ENCODE measurements at places on chromosomes 5 and 9.

GRCh38 chr5:3694819-3695218 is 99.2 kb downstream of the IRX1 start:
- DNase-seq = no peak

GRCh38 chr5:78783434-78784130 is 135.0 kb upstream of the LHFPL2 start:
- no peak for DNase-seq

GRCh38 chr5:31232273-31232888 is 38.9 kb downstream of the CDH6 start:
- peak; percentile 79 for DNase-seq

DNA sequence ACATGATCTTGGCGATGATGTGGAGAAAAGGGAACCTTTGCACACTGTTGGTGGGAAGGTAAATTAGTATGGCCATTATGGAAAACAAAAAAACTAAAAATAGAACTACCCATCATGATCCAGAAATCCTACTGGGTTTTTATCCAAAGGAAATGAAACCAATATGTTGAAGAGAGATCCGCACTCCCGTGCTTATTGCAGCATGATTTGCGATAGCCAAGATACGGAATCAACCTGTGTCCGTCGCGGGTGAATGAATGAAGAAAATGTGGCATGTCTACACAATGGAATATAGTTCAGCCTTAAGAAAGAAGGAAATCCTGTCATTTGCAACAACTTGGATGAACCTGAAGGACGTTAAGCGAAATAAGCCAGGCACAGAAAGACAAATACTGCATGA is 84.5 kb downstream of the TTLL11 start:
- DNase-seq = no peak

GRCh38 chr5:14225173-14225834 is 82.2 kb downstream of the TRIO start:
- no peak for DNase-seq

DNA sequence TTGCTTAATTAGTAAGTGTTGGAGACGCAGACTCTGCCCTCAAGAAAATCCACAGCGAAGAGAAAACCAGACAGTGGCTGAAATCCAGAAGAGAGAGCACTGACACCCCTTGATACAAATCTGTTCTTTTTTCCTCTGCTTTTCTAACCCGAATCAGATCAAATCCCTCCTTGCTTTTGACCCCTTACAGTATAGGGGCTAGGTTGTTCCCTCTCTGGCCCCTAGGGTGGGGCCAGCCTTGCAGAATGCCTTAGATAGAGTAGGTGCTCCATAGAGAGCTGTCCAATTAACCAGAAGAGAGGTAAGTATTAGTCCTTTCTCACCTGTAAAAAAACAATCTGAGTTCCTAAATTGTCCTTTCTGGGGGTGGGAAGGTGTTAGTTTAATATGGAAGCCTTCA is 10.1 kb downstream of the C1QTNF2 start:
- no peak for DNase-seq

- no peak for DNase-seq
Observed at GRCh38 chr9:117403848-117404247, 11.0 kb downstream of the ASTN2 start.

DNA sequence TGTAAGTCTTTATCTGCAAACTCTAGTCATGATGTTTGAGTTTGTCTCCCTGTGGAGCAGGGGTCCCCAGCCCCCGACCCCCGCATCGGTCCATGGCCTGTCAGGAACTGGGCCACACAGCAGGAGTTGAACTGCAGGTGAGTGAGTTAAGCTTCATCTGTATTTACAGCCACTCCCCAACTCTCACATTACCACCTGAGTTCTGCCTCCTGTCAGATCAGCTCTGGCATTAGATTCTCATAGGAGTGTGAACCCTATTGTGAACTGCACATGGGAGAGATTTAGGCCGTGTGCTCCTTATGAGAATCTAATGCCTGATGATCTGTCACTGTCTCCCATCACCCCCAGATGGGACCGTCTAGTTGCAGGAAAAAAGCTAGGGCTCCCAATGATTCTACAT is 7.0 kb downstream of the C9orf85 start:
- DNase-seq = no peak

- no peak for DNase-seq
Observed at GRCh38 chr9:120412425-120412951, 167.5 kb downstream of the CDK5RAP2 start.

DNA sequence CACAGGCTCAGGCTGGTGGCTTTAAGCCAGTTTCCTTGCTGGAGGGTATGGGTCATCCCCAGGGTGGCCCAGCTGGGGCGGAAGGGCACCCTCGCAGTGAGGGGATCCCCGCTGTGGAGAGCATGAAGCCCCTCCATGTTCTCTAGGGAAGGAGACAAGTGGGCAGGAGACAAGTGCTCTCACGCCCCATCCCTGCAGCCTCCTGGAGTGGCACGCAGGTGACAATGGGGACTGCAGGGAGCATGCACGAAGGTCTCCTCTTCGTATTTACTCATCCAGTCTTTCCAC is 83.3 kb downstream of the GTF3C4 start:
- no peak for DNase-seq

- no peak for DNase-seq
Observed at GRCh38 chr9:23044549-23044948, 597.9 kb downstream of the DMRTA1 start.

DNA sequence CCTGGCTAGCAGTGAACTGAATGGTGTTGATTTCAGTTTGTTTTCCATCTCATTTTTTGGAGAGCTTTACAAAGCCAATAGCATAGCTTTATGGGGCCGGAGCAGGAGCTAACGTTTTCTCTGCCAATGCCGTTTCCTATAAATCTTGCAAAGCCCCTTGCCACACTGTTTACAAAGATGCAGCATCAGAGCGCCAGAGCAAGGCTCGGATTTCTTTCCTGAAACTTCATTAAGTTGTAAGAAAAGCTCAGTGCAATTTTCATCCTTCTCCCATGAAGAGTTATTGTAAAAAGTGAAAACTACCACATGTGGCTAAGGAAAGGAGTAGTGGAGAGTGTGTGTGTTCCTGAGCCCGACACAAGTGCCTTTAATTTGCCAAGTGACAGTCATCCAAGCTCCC is 178.2 kb upstream of the GDNF start:
- no peak for DNase-seq

DNA sequence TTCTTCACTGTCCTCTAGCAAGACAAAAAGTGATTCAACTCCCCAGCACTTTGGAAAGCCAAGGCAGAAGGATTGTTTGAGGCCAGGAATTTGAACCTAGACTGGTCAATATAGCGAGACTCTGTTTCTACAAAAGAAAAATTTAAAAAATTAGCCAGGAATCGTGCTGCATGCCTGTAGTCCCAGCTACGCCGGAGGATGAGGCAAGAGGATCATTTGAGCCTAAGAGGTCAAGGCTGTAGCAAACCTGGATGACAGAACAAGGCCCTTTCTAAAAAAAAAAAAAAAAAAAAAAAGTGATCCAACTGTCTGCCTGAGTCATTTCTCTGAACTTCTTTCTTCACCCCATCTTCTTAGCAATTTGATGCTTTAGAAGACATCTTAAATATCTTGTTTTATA is 12.4 kb downstream of the ITGA2 start:
- DNase-seq = no peak

DNA sequence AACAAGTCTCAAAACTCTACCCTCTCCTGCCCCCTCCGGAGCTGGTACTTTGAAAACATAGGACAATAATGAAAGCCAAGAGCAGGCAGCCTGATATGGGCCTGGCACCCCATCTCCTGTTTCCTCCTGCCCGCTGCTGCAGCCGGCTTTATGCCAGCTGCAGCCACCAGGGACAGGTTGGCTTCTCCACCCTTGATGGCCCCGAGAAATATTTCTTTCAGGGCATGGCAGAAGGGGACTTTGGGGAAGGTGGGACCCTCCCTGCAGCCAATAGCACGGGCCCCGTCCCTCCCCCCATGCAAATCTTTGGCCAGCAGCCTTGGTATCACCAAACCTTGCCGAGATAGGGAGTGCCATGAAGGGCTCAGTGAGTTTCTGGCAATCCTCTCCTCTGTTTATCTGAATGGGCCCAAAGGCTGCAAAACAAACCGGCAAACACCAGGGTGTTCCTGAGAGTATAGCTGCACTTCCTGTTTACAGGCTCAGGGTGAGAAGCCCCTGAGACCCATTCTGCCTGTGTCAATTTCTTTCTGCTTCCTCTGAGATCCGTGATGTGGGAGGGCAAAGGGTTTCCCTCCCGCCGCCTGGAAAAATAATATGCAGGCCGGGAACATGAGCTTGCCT is 73.4 kb upstream of the BOD1 start:
- DNase-seq = peak; percentile 87

DNA sequence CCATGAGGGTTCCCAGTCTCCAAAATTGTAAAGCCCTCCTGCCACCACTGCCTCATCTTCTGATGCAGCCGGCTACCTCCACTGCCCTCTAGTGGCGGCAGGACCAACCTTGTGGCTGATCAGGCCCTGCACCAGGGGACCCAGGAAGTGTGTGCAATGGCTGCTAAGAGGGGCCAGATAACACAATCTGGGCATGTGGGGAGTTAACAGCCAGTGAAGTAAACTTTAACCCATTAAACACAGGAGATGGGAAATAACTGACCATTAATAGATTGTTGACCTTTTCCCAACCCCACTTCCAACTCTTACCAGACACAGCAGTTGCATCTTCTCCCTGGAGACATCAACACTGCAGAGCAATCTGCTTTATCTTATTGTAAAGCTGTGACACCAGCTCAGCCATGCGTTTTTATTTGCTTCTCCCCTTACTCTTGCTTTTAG is 63.3 kb downstream of the FREM1 start:
- DNase-seq = peak; percentile 81

GRCh38 chr5:1913578-1913977 is 30.9 kb upstream of the IRX4 start:
- DNase-seq = no peak

- DNase-seq = no peak
Observed at GRCh38 chr9:4548811-4549725, 58.8 kb downstream of the SLC1A1 start.

DNA sequence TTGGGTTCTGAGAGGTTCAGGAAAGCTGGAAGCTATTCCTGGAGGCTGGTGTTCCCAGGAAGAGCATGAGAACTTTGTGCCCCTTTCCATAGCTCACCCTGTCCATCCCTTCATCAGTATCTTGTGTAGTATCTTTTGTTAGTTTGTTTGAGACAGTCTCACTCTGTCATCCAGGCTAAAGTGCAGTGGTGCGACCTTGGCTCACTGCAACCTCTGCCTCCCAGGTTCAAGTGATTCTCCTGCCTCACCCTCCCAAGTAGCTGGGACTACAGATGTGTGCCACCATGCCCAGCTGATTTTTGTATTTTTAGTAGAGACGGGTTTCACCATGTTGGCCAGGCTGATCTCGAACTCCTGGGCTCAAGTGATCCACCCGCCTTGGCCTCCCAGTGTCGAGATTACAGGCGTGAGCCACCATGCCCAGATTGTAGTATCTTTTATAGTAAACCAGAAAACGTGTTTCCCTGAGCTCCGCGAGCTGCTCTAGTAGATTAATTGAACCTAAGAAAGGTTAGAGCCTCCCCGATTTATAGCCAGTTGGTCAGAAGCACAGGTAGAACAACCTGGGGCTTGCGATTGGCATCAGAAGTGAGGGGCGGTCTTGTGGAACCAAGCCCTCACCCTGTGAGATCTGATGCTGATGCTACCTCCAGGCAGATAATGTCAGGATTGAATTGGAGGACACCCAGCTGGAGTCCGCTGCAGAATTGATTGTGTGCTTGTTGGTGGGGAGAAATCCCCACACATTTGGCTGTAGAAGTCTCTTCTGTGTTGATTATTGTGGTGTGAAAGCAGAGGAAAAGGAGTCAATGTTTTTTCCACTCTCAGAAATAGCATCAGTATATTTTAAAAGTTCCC is 32.3 kb downstream of the ATP6V0E1 start:
- DNase-seq = no peak

GRCh38 chr5:147961208-147961749 is 54.9 kb upstream of the C5orf46 start:
- DNase-seq = no peak

DNA sequence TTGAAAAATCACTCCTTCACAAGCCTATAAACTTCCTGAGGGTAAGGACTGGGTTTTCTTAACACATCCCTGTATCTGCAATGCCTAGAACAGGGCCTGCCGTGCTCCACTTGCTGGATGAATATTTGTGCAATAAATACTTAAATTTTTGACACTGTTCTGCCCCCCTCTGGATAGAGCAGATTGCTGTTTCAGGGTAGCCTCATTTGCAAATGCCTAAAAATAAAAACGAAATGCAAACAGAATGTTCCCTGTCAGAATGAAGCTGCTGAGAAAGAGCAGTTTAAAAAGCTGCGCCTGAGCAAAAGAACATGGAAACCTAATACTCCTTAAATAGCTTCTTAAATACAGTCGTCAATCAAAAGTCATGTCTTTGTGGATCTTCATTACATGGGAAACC is 385.3 kb downstream of the PRELID2 start:
- DNase-seq = no peak

- peak; percentile 60 for DNase-seq
Observed at GRCh38 chr5:140402258-140403074, 833 bp downstream of the ANKHD1 start.

GRCh38 chr9:108182950-108183381 is 672.8 kb downstream of the ACTL7B start:
- DNase-seq = no peak

GRCh38 chr9:84667571-84668195 is 1.8 kb upstream of the NTRK2 start:
- peak; percentile 2 for DNase-seq

DNA sequence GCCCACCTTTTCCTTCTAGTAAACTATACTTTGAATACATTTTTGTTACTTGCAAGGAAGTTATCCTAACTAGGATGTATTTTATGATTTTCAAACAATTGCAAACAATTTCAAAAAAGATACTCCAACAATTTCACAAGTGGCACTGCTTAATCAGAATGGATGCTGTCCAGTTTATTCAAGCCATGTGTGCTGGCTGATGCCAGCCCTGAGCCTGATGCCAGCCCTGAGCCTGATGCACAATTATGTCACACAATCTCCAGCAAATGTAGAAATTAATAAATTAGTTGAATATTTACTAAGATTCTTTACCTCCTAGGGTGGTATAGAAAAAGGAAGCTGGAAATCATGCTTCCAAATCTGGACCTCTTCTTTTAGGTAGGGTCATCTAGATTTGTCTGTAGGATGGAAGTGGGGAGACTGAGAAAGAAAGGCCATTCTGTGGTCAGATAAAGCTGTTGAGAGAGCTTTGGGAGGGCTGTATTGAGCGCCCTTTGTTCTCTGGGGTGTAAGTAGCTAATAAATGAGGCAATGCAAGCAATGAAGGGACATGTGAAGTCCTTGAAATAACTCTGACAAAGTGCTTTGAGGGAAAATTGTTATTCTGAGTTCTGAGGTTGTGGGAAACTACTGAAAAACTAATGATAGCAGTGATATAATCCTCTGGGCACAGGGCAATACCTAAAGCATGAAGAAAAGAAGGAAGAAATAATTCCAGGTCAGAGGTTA is 5.8 kb upstream of the C6 start:
- no peak for DNase-seq

DNA sequence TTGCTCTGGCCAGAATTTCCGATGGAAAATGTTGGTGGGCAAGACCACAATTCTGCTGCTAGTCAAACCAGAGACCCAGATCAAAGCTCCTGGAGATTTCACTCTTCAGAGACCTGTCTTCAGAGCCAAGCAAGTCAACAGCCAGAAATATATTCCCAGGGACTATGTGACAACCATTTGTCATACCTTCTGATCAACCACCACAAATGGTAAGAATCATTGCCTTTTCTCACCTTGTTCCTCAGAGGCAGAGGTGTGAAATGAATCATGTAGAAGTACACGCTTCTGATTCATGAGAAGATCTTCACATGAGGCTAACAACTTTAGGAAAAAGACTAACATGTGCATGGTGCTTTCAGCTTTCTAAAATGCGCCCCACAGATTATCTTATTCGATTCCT is 53.5 kb downstream of the SUSD1 start:
- no peak for DNase-seq
